ENCODE measurements at places on chromosomes 16 and 17. TPM values are rescaled to one million over a fixed set of nuclear protein-coding genes. Genes with fewer than 3 reads are reported as not detected.

The KRTAP4-5 gene
- total RNA-seq = not detected

The ZACN gene
- total RNA-seq = 4.9 TPM

The GRAPL gene
- total RNA-seq = 3.5 TPM

The TLCD2 gene
- total RNA-seq = 0.86 TPM

The HCFC1R1 gene
- 32.8 TPM for total RNA-seq

The CHD9NB gene
- 0.12 TPM for total RNA-seq

Measured in activated CD4-positive, alpha-beta memory T cell treated with anti-CD3 and anti-CD28 coated beads for 36 hours (primary cell).